ENCODE measurements at places on chromosomes 2 and 18. TPM values are rescaled to one million over a fixed set of nuclear protein-coding genes. Genes with fewer than 3 reads are reported as not detected.

DNA sequence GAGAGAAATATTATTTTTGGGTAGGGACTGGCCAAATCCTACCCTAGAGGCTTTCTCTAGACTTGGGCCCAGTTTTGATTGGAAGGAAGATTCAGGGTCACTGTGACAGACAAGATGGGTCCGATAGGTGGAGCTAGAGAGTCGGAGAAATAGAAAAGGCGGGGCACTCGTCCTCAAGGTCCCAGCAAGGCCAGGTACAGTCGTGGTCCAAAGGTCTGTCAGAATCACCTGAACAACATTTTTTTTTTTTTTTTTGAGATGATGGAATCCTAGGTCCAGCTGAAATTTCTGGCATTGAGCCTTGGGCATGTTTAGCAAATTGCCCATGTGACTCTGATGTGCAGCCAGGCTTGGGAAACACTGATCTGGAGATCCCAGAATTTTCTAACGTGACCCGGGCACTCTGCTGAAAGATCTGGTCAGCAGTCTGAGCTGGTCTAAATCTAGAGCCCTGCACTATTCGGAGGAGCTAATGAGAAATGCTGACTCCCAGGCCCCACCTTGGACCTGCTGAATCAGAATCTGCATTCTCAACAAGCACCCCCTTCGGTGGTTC lies 23.0 kb upstream of the NTSR2 start:
- H3K4me1 ChIP-seq, result peaks cover 9% of the 10 kb centered on the region
- no peaks in the 10 kb centered on the region for H3K36me3 ChIP-seq
- H3K4me3 ChIP-seq, result no peak overlapping the region
- DNase-seq, result peak; percentile 66

DNA sequence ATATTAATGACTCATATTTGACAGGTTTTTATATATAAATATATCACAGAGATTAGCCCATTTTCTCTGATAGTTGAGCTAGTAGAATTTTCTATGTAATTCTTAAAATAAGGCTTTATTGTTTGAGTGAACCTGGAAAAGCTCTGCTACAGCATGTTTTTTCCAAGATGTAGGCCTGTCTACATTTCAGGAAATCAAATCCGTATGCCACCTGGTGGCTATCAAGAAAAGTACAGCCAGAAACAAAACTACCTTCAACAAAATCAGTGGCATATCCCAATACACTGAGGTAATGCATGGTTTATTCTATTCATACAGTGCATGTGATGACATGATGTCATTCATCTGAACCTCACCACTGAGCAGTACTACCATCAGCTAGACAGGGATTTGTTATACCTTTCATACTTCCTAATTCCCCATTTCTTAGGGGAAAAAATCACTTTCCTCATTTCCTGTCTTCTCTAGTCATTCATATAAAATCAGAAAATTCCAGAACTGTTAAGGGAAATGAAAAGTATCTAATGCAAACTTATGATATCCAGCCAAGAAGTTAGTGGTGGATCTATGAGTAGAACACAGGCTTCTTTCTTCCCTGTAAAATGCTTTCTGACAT lies 310.4 kb upstream of the SYT4 start:
- no peak overlapping the region for H3K27ac ChIP-seq
- H3K27me3 ChIP-seq, result peaks cover 1% of the 10 kb centered on the region
- no peaks in the 10 kb centered on the region for H3K36me3 ChIP-seq
- peaks cover 4% of the 10 kb centered on the region for H3K4me1 ChIP-seq

DNA sequence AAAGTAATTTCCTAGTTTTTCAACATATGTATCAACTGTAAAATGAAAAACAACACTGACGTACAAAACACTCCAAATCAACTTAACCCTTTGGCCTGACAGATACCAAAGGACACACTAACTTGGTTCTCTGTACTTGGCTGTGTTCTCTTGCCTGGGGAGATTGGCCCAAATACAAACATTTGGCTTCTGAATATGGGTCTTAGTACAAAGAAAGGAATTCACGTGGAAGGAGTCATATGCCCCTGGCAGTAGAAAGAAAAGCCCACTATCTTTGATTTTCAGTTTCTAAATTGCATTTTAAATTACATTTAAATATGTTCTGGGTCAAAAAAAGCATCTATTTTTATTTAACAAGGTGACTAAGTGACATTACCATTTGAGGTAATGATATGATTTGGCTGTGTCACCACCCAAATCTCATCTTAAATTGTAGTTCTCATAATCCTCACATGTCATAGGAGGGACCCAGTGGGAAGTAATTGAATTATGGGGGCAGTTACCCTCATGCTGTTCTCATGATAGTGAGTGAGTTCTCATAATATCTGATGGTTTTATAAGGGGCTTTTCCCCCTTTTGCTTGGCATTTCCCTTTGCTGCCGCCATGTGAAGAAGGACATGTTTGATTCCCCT lies 153.6 kb upstream of the CCDC195 start:
- peaks cover 3% of the 10 kb centered on the region for H3K27me3 ChIP-seq
- peaks cover 6% of the 10 kb centered on the region for H3K36me3 ChIP-seq
- no peak for DNase-seq
- no peak overlapping the region for H3K27ac ChIP-seq
- no peaks in the 10 kb centered on the region for H3K4me1 ChIP-seq
- H3K4me3 ChIP-seq, result no peak overlapping the region

Gene FKBP7
- 15.5 TPM for total RNA-seq

Gene CROCC2
- total RNA-seq, result not detected

DNA sequence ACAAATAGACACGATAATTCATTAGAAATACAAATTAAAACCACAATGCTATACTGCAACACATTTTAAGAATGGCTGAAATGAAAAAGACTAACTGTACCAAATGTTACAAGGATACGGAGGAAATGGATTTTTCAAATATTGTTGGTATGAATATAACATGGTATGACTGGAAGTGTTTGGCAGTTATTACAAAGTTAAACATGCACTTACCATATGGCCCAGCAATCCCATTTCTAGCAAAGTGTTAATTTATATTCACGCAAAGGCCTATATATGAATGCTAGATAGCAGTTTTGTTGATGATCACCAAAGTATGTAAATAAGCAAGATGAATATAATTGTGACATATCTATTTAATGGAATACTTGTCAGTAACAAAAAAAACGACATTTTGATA lies 497.8 kb upstream of the FSIP2 start:
- no peak overlapping the region for H3K4me3 ChIP-seq
- no peaks in the 10 kb centered on the region for H3K27me3 ChIP-seq
- H3K27ac ChIP-seq, result no peak overlapping the region

All from endothelial cell (in vitro differentiated cells).